NCI-H526 (cell line): ENCODE measurements at places on chromosomes 11 and 22.

- DNase-seq, result no peak
Measured at GRCh38 chr22:39176143-39176713, 23.7 kb upstream of the CBX7 start.

- DNase-seq, result no peak
Measured at GRCh38 chr11:44351006-44351660, 41.2 kb upstream of the ALX4 start.

- DNase-seq, result no peak
Measured at GRCh38 chr11:66337103-66337899, 1.1 kb upstream of the RIN1 start.

DNA sequence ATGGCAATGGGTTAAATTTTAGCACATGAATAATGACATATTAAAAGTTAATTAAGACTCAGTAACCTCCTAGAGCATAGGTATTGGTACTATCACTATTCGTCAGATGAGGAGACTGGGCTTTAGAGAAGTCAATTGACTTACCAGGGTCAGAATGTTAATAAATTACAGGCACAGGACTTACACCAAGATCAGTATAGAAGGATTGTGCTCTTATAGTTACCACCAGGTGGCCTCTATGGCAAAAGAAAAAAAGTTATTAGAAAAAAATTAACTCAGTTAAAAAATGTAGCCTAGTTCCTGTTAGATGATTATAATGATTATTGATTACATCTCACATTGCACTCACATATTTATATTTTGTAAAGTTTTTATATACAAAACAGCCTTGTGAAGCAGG lies 1163.7 kb downstream of the FAM181B start:
- DNase-seq, result no peak

DNA sequence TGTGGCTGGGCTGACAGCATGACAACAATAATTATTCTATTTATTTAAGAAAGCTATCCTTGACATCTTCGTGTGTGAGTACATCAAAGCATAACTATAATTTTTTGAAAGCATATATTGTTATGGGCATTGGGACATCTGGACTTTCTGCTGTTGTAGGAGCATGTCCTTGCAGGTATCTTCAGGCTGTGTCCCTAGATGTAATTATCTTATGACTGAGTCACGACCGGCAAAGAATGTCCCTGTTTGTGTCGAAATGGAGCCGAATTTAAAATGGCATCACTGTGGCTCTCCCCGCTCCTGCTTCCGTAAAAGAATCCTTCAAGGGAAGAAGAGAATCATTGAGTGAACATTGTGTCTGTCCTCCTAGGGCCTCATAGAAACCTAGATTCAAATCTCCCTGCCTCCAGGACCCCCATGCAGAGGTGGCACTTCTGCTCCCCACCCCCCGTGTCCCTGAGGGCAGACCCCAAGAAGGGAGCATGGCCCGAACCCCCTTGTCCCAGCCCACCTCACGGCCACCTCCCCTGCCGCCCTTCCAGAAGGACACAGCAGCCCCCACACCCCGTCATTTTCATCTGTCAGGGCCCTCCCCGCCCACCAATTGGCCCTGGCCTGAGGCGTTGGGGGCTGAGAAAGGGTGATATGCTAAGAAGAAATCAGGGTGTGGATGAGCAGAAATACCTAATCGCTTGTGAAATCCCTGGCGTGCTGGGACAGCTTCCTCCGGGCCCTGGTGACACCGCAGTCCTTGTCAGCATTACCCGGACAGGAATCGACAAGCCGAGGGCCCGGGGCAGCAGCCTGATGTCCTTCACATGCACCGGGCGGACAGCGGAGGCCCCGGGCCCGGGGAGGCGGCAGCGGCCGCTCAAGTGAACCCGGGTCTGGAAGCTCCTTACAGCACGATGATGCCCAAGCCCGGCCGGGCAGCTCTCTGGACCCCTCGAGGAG lies 48.6 kb upstream of the SLC22A12 start:
- no peak for DNase-seq

DNA sequence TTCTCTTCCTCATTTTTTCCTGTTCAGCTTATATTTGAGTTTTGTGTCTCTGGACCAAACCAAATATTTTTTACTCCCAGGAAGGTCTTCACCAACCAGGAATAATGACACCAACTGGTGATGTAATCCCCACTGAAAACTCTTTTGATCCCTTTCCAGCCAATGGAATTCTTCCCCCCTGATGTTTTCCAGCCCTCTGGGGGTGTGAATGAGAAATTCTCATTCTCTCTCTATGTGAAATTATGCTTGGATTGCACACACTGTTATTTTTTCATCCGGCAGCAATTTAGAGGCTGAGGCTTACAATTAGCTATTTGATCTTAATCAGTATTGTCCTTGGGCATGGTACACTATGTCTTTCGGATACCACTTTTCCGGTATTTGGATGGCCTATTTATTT lies 39.5 kb upstream of the SLC1A2 start:
- no peak for DNase-seq

GRCh38 chr22:29388759-29389090 lies 355 bp upstream of the AP1B1 start:
- no peak for DNase-seq

DNA sequence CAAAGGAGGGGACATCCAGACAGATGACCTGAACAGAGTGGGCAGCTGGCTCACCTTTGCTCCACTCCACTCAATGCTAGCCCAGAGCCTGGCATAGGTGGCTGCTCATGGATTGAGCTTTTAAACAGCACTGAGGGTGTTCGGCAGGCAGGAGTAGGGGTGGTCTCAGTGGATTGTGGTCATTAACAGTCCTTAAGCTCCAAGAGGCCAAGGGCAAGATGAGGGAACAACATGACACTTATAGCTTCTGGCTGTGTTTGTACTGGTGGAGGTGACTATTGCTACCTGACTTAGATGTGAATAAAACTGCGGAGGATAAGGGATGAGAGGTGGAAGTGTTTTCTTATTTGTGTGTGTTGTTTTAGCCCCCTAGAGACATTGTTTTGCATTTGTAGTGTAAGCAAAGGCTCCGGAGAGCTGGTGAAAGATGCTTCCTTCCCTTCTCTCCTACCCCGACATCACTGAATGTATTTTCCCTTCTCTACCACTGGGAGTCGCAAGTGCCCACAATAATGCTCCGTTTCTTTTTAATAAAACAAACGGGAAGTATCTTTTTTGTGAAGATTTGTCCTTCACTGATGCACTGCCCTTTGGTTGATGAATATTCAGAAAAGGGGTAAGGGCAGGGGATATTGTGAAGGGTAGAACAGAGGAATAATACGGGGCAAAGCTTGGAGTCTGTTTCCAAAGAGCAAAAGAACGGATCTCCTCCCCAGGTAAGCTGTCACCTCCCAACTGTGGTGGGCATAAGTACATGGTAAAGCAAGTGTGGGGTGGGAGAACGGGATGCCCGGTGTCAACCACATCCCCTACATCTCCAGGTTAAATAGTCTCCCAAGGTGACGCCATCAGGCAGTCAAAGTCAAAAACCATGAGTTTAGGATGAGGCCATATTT lies 27.5 kb upstream of the MTNR1B start:
- DNase-seq, result peak; percentile 26

DNA sequence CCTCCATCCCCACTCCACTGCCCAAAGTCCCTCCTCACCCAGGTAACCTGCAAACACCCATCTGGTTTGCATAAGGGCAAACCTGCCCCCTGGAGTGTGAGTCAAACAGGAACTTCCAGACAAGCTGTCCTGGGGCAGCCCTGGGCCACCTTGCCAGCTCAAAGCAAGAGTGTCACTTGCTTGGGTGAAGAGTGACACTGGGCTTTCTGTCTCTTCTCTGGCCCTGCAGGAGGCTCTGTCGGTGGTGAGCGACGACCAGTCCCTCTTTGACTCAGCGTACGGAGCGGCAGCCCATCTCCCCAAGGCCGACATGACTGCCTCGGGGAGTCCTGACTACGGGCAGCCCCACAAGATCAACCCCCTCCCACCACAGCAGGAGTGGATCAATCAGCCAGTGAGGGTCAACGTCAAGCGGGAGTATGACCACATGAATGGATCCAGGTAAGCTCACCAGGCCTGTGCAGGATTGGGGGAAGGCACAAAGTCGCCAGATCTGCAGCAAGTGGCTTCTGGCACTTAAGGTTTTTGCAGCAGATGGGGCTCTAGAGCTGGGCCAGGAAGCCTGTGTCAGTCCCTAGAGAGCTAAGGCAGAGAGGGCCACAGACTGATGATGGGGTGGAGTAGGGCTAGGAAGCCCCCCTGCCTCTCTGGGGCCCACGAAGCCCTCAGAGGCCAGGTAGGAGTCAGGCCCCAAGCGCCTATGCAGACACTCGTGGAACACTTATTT lies 64.2 kb downstream of the FLI1 start:
- DNase-seq, result no peak

DNA sequence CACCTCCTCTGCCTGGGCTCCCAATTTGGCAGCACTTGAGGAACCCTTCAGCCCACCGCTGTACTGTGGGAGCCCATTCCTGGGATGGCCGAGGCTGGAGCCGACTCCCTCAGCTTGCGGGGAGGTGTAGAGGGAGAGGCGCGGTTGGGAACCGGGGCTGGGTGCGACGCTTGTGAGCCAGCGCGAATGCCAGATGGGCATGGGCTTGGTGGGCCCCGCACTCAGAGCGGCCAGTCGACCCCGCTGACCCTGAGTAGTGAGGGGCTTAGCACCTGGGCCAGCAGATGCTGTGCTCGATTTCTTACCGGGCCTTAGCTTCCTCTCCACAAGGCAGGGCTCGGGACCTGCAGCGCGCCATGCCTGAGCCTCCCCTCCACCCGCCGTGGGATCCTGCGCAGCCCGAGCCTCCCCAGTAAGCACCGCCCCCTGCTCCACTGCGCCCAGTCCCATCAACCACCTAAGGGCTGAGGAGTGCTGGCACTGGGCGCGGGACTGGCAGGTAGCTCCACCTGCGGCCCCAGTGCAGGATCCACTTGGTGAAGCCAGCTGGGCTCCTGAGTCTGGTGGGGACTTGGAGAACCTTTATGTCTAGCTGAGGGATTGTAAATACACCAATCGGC lies 58.3 kb upstream of the DEFB108B start:
- DNase-seq, result no peak

DNA sequence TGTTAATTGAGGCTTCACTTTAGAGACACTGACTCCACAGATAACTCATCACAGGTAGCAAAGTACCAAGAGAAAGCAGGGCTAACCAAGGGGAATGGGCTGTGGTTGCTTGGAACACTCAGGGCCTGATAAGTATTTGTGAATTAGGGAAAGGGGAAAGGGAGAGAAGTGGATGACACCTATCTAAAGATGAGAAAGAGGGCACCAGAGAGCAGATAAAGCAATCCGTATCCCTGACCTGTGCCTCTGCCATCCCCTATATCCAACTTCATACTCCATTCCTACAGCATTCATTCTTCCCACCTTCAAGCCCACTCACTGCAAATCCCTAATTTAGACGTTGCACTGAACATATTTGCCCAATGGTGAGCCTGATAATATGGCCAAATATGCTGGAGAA lies 43.0 kb upstream of the API5 start:
- no peak for DNase-seq

- DNase-seq, result no peak
Measured at GRCh38 chr22:32050678-32051515, 7.8 kb downstream of the SLC5A1 start.

GRCh38 chr11:110077831-110078325 lies 15.3 kb upstream of the ZC3H12C start:
- no peak for DNase-seq

DNA sequence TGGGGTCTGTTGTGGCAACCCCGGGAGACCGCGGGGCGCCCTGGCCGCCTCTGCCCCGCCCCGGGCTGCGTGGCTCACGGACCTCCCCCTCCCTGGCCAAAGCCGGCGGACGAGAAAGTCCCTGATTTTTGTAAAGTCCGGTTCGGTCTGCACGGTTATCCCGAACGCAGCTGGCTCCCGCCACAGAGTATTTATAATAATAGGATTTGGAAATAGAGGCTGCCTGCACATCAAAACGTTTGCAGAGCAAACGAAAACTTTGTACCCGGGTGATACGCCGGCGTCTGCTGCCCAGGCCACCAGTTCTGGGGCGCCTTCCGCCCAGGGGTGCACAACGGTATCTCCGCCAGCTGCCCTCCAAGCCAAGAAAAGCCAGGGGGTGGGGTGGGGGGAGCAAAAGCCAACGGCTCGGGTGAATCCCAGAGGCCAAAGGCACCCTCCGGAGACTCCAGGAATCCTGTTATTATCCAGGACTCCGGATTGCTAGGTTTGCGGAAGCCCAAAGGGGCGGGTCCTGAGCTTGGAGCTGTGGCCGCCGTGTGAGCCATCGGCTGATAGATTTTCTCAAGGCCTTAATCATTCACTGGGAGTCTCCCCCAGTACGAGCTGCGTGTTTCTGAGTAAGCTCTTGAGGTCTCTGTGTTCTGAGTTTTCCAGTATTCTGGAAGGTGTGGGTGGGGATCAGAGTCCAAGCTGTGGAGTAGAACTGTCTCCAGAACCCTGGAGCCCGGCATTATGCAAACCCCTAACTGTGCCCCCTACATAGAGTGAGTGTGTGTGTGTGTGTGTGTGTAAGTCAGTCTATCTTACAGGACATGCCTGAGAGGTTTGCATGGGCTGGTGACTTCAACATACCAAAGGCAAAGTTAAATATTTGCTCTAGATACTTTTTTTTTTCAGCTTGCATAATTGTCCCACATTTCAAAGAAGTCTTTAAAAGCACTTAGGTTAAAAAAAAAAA lies 673 bp upstream of the SHANK2 start:
- DNase-seq, result peak; percentile 79

DNA sequence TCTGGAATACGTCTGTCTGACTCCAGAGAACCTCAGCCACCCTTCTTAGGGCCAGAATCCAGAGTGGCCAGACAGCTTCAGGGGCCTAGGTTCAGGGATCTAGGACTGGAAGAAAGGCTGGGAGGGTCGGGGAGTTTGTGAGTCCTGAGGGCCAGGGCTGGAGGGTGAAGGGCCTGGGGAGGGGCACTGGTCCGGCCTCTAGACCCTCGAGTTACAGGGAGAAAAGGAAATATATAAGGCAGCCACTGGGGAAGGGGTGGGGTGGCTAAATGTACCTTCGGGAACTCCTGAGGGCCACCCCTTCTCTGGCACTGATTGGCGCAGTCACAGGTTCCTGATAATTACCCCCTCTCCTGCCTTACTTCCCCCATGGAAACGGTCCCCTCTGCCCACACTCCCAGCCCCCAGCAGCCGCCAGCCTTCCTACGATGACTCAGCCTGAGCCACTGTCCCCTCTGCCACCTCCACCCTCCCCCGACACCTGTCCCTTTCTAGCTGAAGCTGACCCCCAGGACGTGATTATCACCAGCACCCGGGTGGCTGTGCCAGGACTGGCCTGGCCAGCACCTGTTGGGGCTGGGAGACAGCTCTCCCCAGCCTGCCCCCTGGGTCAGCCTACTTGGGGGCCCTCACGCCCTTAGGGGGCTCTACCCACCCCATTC lies 26.4 kb downstream of the MB start:
- DNase-seq, result no peak

- peak; percentile 61 for DNase-seq
Measured at GRCh38 chr11:3877364-3878257, 22.1 kb downstream of the STIM1 start.
